Activated CD8-positive, alpha-beta memory T cell treated with anti-CD3 and anti-CD28 coated beads for 24 hours (primary cell): ENCODE measurements at places on chromosomes 16 and 17.

DNA sequence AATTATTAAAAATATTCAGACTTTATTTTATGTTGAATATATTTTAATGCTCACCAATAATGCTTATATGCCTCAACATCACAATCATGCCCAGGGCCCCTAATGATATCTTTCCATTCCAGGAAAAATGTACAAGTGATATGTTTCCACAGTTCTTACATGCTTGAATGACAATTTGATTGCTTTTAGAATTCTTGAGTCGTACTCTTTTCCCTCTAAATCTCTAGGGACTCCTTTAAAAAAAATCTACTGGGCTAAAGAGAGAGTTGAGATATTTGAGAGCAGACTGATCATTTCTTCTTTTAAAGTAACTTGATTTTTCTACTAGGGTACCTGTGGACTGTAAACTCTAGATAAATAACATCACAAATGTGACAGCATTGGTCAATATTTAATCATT, 18.2 kb upstream of the HLF start:
- DNase-seq = no peak

- no peak for DNase-seq
These were observed 98.9 kb downstream of the N4BP1 start for GRCh38 chr16:48511071-48511540.

- no peak for DNase-seq
These were observed 13.9 kb downstream of the ATP2A1 start for GRCh38 chr16:28891964-28892890.

- no peak for DNase-seq
These were observed 31.8 kb upstream of the ZKSCAN2 start for GRCh38 chr16:25289466-25289865.

DNA sequence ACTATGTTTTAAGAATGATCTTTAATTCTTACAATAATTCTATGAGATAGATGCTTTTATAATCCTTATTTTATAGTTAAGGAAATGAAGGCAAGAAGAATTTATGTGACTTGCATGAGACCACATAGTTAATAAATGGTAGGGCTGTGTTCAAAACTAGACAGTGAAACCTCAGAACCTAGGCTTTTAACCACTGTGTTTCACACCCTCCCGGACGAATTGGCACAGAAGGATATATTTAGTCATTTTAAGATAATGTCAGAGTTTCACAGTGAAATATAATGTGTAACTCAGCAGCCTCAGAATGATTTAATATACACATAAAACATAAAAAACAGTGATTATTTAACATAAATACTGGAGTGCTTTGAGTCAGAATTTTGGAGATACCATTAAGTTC, 57.0 kb downstream of the NSRP1 start:
- DNase-seq = no peak

GRCh38 chr16:17457513-17457912, 13.2 kb downstream of the XYLT1 start:
- DNase-seq = no peak

- peak; percentile 55 for DNase-seq
These were observed 2.5 kb upstream of the AKAP10 start for GRCh38 chr17:19979917-19980770.

GRCh38 chr16:31707743-31708335, 165.8 kb upstream of the ZNF267 start:
- no peak for DNase-seq

- peak; percentile 54 for DNase-seq
These were observed 9.2 kb downstream of the HS3ST3B1 start for GRCh38 chr17:14310101-14310500.

DNA sequence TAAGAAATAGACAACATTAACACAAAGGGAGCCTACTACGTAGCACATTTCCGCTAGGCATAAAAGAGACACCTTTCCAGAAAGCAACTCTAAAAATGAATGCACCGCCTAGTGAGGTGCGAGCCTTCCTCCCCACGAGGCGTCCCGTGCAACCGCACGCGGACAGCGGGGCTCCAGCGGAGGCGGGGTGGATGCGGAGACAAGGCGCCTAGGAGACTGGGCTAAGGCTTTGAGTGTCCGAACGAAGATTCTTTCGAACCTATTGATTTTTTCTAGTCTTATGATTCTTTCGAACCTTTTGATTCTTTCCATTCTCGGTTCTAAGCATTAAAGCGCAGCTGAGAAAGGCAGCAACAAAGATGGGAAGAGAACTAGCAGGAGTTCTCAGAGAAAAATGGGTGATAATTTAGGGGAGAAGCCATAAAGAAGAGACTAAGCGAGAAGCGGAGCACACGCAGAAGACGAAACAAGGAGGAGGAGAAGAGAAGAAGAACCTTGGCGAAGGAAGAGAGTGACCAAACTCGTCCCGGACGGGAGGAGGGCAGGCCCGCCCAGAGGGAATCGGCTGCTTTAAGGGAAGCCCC, 394 bp upstream of the CPD start:
- peak; percentile 85 for DNase-seq

DNA sequence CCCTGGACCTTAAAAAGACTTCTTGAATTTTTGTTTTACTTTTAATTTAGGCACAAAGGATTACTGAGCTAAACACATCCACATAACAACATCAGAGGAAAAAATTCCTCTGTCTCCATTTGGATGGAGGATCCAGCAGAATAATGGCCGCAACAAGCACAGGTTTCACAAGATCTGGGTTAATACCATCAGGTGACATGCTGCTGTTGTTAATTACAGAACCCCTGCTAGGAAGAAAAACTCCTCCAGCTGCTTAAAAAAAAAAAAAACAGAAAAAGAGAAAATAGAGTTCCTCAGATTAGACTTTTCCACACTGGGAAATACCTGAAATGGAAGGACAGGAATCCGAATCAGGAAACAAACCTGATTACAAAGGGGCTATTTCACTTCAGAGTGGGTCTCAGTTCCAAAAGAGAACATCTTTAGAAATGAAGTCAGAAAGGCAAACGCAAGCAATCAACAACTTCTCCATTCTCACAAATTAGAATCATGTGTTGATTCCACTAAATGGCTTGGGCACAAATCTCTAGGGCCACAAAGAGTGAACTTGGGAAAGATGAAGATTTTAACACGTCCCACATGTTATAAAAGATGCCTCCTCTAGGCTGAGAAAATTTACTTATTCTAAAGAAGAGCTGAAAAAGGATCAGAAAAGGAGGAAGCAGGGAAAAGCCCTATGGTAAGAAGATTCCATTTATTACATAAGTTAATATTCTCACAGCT, 44.0 kb downstream of the SPOP start:
- no peak for DNase-seq

DNA sequence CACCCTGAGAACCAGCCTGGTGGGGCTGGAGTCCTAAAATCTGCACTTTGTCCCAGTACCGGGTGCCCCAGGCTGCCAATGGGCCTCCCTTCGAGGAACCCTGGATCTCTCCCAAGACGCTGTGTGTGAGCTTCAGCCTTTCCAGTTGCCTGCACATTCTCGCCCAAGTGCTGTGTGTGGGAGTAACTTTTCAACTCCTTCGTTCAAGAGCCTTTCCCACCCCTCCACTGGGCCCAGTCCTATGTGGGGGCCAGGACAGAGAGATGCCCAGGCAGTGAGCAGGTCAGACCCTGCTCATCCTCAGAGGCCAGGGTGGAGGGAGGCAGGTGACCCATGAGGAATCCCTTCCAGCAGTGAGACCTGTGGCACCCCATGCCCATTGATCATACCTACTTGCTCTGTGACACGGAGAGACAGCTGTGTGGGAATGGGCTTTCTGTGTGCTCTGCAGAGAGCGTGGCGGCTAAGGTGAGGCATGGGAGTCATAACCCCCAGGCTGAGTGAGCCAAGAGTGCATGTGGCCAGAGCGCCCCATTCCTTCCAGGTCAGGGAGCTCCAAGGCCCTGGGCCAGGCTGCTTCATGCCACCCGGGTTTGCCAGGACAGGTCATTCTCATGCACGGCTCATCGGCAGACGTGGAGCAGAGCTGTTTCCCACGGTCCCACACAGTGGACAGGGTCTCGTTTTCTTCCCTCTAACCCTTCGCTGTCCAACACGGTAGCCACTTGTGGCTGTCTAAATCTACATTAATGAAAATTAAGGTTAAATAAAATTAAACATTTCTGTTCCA, 154.4 kb downstream of the CLEC16A start:
- no peak for DNase-seq

GRCh38 chr17:82388223-82388921, 16.8 kb downstream of the UTS2R start:
- no peak for DNase-seq

DNA sequence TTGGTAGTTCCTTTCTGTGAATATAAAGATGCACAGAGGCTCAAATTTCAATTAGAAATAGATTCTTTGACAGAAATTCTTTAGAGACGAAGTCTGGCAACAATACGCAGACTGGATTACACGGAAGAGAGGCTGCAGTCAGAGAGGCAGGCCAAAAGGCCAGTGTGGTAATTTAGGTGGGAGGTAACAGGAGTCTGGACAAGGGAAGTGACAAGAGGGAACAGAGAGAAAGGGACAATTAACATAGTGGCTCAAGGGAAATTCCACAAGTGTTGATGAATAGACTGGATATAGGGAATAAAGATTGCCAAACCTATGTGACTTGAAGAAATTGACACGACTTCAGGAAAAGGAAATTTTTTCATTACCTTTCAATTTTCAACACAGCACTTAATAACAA, 54.6 kb downstream of the STX8 start:
- DNase-seq = no peak

GRCh38 chr16:2881783-2882649, 999 bp upstream of the FLYWCH2 start:
- no peak for DNase-seq

- DNase-seq = no peak
These were observed 15.1 kb upstream of the ERN2 start for GRCh38 chr16:23728112-23728477.

DNA sequence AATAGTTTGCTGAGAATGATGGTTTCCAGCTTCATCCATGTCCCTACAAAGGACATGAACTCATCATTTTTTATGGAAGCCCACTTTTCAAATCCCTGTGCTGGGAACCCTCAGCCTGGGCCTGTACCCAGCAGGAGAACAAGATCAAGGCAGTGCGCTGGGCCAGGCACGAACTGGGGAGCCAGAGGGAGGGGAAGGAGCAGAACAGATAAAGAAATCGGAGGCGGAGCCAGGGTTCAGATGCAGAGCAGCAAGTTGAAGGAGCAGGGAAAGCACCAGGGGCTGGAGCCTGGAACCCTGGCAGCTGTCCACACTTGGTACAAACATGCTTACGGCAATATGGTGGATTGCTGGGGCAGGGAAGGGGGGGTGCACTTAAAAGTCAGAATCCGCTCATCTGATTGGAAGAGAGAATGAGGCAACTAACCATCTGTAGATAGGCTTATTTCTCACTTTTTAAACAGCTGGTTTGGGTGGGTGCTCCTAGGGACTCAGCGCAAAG, 107.5 kb downstream of the NOG start:
- no peak for DNase-seq

- no peak for DNase-seq
These were observed 18.4 kb downstream of the GJD3 start for GRCh38 chr17:40345994-40346764.

DNA sequence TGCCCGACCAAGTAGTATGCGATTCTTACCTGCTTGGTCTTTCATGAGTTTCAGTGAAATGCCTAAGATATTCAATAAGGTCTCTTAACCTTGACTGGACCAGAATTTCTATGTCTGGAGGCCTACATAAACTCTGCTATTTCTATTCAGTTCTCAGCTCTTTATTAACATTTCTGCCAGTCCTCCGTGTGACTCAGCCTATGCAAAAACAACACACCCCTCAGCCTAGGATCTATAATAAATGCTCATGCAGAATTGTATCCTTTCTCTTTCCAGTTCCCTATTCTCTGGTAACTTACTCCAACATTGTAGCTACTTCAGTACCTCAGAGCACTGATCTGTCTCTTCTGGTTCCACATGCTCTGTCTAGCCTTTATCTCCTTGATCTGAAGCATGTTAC, 1507.4 kb downstream of the CDH11 start:
- DNase-seq = no peak

DNA sequence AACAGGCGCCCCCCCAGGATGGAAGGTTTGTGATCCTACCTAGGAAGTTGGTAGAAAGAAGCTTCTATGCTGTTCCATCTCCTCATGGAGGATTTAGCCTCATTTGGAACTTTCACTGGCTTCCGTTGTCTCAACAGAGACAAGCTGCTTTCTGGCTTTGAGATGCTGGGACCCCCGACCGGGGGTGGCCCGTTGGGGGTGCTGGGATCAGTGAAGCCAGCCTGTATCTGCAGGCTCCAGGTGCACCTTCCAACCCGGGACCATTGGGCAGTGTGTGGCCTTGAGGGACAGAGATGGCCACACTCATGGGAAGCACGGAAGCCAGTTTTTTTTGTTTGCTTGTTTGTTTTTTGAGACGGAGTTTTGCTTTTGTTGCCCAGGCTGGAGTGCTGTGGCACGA, 15.4 kb downstream of the CIBAR2 start:
- DNase-seq = no peak

- no peak for DNase-seq
These were observed 8.8 kb downstream of the JUP start for GRCh38 chr17:41777574-41778188.

GRCh38 chr17:82866590-82867191, 26.9 kb upstream of the ZNF750 start:
- no peak for DNase-seq

- no peak for DNase-seq
These were observed 7.7 kb upstream of the RARA start for GRCh38 chr17:40301315-40301714.

- DNase-seq = no peak
These were observed 1.0 kb downstream of the MAP2K4 start for GRCh38 chr17:12021623-12022140.

GRCh38 chr16:90081606-90081970, 4.5 kb upstream of the PRDM7 start:
- no peak for DNase-seq

DNA sequence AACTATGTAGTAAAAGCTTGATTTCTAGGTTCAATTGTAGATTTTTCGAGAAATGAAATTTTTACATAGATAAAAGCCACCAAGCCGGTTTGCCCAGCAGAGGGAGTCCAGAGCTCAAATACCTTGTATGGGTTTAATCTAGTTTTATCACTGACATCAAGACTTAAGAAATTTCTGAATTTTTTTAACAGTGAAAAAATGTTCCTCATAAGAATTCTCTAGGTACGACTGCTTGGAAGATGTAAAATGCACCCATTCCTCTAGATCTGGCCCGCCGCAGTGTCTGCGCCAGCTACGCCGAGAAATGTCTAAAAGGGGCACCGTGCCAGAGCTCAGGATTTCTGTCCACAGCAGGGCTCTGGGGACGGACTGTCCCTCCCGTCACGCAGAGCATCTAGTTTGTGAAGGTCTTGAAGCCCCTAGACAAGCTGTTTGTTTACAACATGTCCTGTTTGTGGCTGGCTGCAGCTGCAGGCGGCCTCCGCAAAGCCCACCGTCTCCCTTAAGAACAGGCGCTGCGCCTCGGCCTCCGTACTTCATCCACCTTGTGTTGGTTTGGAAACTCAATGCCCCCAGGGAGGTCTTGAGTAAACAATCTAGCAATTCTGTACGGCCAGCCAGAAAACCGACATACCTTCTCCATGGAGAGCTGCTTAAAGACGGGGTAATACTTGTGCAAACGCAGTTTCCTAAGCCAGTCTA, 24.8 kb downstream of the MAP1LC3B start:
- DNase-seq = no peak
